Left lung (tissue), 14 donors: ENCODE measurements at places on chromosomes 16 and 17.

DNA sequence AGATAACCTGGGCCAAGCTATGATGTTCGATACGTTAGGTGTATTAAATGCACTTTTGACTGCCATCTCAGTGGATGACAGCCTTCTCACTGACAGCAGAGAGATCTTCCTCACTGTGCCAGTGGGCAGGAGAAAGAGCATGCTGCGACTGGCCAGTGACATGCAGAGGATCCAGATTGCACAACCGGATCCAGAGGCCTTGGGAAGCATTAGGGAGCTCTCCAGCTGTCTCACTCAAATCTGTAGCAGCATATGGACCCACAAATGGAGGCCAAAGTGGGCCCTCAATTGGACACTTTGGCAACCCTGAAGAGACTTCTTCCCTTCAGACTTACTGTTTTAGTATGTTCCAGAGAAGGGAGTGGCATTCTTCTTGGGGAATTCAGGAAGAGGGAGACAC lies 20.9 kb downstream of the PDZD9 start:
- no peak for DNase-seq

DNA sequence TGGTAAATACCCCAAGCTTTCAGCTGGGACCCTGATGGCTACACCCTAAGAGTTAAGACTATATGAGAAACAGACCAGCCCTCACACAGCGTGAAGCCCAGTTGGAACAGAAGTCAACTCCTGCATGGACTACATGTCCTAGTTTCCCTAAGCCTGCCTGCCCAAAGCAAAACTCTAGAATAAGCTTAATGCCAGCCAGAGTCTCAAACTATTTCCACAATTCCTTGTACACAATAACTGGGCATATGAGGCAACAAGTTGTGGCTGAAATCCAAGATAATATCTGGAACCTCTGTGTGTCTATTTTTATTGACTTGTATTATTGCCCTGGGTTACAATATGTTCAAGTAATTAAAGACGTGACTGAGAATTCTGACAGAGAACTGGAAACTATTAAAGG lies 19.4 kb downstream of the MYH10 start:
- no peak for DNase-seq

DNA sequence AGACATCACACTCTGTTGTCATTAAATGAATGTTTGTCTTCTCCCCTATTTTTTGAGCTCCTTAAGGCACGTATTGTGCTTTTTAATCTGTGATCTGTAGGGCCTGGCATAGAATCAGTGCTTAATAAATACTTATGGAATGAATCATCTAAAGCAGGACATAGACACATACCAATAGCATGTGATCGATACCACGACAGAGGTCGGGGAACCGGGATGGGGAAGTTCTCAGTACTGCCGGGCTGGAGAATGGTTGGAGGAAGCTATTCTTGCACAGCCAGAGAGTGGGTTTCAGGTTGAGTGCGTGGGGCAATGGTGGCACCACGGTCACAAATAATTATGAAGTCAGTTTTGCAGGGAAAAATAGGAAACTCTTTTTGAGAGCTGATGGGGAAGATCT lies 26.8 kb downstream of the NLRP1 start:
- DNase-seq: no peak

DNA sequence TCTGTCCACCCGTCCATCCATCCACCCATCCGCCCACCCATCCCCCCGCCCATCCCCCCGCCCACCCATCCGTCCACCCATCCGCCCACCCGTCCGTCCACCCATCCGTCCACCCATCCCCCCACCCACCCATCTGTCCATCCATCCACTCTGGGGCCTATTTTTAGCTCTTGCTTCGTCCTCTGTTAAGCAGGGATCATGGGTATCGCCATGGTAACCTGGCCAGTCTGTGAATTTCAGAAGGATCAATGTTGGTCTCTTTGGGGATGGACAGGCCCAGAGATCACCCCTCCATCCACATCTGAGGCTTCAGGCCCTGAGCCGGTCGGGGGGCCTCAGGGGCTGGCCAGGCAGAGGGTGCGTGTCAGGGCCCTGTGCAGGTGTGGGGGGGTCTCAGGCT lies 15.2 kb upstream of the DPEP1 start:
- DNase-seq: no peak

GRCh38 chr16:4370570-4371356 lies 885 bp upstream of the VASN start:
- peak; percentile 70 for DNase-seq

DNA sequence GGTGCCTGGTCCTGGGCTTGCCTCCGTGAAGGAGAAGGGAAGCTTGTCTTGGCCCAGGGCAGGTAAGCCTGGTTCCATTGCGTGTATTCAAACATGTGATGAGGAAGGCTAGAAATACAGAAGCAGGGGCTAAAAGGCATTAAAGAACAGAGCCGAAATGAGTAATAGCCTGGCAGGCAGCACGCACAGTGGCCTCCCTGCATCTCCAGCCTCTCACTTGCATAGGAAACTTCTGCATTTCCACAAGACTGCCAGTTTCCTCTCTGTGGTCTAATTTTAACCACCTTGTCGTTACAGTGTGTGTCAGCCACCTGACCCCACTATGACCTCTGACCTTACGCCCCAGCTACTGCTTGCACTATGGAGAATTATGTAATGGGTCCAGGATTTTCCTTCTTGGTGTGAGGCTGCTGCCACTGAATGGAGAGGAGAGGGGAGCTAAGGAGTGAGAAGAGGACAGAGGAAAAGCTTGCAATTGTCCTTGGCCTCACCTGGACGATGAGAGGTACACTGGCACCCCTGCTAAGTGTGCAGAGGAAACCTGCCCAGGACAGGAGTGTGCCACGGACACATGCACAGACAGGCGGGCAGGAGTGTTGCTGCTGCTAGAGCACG lies 32.8 kb downstream of the HIC1 start:
- DNase-seq: no peak

DNA sequence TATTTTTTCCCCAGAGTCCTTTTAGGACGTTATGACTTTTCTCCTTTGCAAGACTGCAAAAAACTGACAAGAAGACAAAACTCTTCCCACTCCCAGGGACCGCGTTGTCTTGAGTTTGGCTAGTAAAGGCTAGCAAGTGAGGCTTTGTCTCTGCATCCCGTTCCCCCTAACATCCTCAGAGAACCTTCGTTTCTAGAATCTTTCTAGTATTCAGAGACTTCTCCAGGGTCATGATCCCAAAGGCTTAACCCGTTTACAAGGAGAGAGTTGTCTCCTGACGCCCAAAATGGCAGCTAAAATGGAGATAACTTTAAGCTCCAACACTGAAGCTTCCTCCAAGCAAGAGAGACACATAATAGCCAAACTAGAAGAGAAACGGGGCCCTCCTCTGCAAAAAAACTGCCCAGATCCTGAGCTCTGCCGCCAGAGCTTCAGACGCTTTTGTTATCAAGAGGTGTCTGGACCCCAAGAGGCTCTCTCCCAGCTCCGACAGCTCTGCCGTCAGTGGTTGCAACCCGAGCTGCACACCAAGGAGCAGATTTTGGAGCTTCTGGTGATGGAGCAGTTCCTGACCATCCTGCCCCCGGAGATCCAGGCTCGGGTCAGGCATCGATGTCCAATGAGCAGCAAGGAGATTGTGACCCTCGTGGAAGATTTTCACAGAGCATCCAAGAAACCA lies 843 bp downstream of the ZNF174 start:
- no peak for DNase-seq

- DNase-seq: no peak
These were observed 31.4 kb downstream of the NOG start for GRCh38 chr17:56624912-56625311.

GRCh38 chr16:26712876-26713275 lies 353.9 kb upstream of the C16orf82 start:
- no peak for DNase-seq

GRCh38 chr16:28943281-28943680 lies 7.5 kb upstream of the NFATC2IP start:
- no peak for DNase-seq

DNA sequence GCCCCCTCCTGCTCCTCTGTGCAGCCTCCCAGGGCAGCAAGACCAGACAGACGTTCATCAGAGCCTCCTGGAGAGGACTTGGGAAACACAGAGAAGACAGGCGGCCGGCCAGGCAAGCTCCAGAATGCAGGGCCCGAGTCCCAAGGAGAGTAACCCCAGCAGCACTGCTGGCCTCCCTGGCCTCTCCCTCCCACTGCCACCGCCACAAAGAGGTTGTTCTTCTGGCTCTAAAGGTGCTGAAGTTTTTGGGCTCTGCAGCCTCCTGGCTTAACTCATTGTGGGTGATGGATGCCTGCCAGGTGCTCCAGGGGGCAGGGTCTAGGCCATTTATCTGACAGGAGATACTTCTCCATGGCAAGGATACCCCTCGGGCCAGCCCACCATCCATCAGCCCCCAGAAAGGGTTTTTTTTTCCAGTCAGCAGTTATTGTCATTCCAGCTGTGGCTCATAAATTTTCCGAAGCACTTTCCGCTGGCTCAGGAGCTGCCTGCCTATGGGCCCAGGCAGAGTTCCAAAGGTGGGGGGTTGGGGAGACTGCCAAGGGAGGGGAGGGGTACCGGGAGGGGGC lies 32.0 kb upstream of the MRPS23 start:
- peak; percentile 49 for DNase-seq

DNA sequence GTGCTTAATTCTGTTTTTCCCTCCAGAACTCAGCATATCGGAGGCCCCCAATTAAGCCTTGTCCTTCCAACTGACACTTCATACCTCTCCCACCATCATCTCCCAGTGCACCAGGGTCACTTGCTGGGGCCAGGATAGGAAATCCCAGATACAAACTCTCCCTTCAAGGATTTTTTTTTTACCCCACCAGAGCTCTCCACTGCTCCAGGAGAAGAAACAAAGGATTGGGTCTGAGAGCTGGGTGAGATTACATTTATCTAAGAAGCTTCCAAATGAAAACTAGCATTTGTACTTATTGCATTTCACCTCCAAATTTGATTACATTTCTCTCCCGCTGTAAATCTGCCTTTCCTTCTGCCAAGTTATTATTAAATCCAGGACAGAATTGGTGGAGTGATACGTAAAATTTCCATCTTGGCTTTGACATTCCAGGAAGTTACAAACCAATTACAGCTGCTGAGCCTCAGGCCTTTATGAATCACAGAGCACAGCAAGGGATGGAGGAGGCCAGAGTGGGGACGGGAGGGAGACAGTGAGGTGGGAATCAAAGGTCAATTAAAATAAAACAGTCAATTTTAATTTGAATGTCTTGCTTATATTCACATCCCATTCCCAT lies 123.5 kb downstream of the USP31 start:
- no peak for DNase-seq

DNA sequence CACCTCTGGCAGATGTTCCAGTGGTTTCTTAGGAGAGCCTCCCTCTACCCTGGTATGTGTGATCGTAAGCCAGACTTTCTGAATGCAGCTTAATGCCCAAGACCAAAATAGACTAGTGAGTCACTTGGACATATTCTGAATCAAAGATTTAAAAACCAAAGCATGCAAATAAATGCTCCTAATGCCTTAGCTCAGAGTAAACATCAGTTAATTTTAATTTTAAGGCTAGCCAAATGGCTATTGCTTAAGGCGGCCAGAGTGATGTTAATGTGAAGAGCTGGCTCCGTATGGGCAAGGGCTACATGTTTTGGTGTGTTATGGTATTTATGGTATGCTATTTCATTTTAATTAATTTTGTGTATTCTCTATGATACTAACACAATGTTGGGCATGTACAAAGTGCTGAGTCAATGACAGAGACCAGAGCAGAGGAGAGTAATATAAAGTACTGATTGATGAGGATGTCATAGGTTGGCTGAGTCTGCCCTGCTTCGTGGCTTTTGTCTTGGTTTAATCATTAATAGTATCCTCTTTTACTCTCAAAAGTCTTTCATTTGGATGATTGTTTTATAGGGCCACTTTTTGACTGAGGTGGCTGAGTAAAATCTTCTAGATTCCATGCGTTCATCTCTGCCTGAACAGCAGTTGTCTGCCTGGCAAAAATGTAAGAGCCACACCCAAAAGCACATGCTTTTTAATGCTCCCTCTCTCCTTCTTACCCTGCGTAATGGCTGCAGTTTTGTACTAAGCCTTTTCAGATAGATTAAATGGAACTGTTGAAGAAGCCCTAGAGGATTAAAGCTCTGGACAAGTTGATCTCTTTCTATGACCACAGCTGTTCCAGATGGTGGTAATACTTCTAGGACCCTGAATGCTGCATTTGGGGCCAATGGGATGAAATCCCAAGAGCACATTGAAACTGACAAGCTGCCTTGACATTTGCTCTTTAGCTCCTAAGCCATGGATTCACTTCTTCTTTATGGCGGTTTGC lies 59.6 kb downstream of the MAP2K6 start:
- no peak for DNase-seq

GRCh38 chr16:14497245-14498082 lies 132.6 kb downstream of the PARN start:
- no peak for DNase-seq

- DNase-seq: peak; percentile 80
These were observed 99.5 kb downstream of the MYO1D start for GRCh38 chr17:32777436-32777835.

DNA sequence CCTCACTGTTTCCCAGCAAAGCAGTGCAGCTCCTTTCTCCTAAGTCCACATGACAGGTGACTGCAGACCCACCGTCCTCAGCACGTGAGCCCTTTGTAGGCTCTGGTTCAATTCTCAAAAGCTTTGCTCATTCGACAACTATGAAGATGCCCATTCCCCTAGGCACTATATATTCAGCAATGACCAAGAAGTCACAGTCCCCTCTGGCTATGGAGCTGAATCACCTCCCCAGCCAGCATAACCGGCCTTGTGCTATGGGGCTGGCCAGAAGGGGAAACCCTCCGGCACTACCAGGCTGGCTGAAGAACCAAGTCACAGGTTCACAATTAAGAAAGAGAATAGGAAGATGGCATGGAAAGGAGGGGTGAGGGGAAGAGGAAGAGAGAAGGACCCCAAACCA lies 139.7 kb downstream of the WSCD1 start:
- no peak for DNase-seq

- no peak for DNase-seq
These were observed 9.5 kb downstream of the CD300LB start for GRCh38 chr17:74521701-74522201.

DNA sequence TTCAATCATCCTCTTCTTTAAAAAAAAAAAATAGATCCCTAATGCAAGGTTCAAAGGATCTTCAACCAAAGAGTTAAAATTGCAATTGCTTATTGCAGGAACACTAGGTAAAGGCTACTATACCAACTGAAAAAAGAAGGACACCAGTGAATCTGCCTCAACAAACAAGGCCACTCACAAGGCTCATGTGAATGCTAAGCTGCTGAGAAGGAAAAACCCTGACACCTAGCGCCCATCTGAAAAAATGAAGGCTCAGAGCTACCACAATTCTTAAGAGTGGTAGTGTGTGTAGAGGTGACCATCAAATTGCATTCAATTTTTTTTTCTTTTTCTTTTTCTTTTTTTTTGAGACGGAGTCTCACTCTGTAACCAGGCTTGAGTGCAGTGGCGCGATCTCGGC lies 201.6 kb upstream of the C17orf78 start:
- DNase-seq: peak; percentile 33

DNA sequence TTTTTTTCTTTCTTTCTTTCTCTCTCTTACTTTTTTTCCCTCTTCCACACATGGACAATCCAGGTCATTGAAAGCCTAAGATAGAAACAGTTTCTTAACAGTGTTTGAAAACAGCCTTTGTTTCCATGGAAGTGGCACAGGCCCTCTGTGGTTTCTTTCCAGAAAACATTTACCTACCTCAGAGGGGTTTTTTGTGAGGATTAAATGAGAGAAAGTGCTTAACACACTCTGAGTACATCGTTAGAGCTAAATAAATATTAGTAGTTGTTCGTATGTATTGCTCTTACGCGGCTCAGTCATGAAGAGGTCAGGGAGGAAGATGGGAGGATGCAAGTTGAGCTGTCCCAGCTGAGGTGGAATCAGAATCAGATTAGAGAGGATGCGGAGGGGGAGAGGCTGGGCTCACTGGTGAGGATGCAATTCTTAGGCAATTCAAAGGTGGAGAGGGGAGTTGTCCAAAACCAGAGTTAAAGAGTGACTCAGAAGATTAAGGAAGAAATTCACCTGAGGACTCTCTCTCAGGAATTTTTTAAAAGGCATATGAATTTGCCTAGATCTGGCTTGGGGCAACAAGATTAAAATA lies 345.4 kb downstream of the PMP22 start:
- no peak for DNase-seq
